ENCODE measurements at places on chromosomes 11 and 22.
A peak's percentile ranks its signal among the peaks of the same experiment; 100 is the strongest.

GRCh38 chr11:69013009-69013951 lies at the start of gene MRGPRF:
TSS of gene MRGPRF (minus strand) at chr11:69013246. CDS start at chr11:69009901, 3,345 bp downstream.
- peak; percentile 94 for DNase-seq
- peak within 1 kb of the TSS; percentile 80 for H3K27ac ChIP-seq
- peak within 1 kb of the TSS; percentile 44 for H3K4me3 ChIP-seq
- H3K4me1 ChIP-seq = peaks cover 59% of the 10 kb centered on the region
- H3K36me3 ChIP-seq = no peaks in the 10 kb centered on the region
- peaks cover 39% of the 10 kb centered on the region for H3K27me3 ChIP-seq

- no peak overlapping the region for H3K27ac ChIP-seq
- no peaks in the 10 kb centered on the region for H3K4me1 ChIP-seq
- H3K27me3 ChIP-seq = no peaks in the 10 kb centered on the region
- no peak overlapping the region for H3K4me3 ChIP-seq
- H3K36me3 ChIP-seq = peaks cover 19% of the 10 kb centered on the region
- no peak for DNase-seq
Observed at GRCh38 chr11:77630157-77630710, 7.4 kb downstream of the CLNS1A start.

DNA sequence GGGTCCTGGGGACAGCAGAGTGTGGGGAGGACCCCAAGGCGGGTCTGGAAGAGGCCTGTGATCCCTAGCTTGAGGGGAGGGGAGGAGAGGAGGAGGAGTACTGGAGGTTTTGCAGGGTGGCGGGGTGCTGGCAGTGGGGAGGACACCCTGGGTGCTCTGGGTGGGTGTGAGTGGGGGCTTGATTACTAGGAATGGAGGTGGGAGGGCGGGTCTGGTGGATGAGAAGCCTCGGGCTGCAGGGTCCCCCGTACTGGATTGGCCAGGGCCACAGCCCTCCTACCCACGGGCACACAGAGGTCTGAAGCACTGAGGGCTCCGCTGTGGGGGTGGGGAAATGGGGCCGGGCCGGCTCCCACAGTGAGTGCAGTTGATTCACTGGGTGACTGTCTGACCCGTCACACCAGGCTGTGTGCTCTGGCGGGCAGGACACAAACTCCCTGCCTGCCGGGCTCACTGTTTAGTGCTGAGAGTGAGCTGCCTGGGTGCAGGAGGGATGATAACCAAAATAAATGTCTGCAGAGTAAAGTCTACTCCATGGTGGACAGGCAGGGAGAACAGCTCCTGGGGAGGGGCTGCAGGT lies 114.2 kb downstream of the CACNA1I start:
- H3K27me3 ChIP-seq = peaks cover 75% of the 10 kb centered on the region
- H3K27ac ChIP-seq = no peak overlapping the region
- no peak for DNase-seq
- H3K4me3 ChIP-seq = no peak overlapping the region

- DNase-seq = no peak
- peak overlapping the region; percentile 53 for H3K27ac ChIP-seq
- H3K27me3 ChIP-seq = no peaks in the 10 kb centered on the region
- peaks cover 7% of the 10 kb centered on the region for H3K36me3 ChIP-seq
- H3K4me3 ChIP-seq = no peak overlapping the region
Observed at GRCh38 chr11:93497596-93497995, 45.6 kb downstream of the SMCO4 start.

GRCh38 chr11:47846998-47847397 lies 1.2 kb downstream of the NUP160 start:
- no peaks in the 10 kb centered on the region for H3K27me3 ChIP-seq
- no peak for DNase-seq
- no peak overlapping the region for H3K27ac ChIP-seq

DNA sequence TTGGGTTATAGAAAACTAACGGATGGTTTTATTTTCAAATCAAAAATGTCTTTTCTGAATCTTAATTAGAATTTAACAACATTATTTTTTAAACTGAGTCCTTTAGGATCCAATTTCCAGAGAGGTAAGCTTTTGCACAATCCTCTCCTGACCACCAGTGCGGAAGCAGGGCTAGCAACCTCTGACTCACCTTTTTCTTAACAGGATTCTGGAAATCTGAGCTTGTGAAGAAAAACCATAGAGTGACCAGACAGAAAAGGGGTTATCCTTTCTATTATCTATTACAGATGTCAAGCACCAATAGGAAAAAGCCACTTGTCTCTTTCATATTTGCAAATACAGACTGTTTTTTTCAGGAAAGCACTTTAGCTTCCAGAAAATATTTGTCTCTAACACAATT lies 25.3 kb downstream of the ALG9 start:
- DNase-seq = no peak
- no peaks in the 10 kb centered on the region for H3K27me3 ChIP-seq
- no peak overlapping the region for H3K4me3 ChIP-seq
- H3K27ac ChIP-seq = no peak overlapping the region
- no peaks in the 10 kb centered on the region for H3K4me1 ChIP-seq
- H3K36me3 ChIP-seq = peaks cover 62% of the 10 kb centered on the region

Measured in suprapubic skin (tissue), 4 donors.